ENCODE measurements at places on chromosomes 1 and 21.

DNA sequence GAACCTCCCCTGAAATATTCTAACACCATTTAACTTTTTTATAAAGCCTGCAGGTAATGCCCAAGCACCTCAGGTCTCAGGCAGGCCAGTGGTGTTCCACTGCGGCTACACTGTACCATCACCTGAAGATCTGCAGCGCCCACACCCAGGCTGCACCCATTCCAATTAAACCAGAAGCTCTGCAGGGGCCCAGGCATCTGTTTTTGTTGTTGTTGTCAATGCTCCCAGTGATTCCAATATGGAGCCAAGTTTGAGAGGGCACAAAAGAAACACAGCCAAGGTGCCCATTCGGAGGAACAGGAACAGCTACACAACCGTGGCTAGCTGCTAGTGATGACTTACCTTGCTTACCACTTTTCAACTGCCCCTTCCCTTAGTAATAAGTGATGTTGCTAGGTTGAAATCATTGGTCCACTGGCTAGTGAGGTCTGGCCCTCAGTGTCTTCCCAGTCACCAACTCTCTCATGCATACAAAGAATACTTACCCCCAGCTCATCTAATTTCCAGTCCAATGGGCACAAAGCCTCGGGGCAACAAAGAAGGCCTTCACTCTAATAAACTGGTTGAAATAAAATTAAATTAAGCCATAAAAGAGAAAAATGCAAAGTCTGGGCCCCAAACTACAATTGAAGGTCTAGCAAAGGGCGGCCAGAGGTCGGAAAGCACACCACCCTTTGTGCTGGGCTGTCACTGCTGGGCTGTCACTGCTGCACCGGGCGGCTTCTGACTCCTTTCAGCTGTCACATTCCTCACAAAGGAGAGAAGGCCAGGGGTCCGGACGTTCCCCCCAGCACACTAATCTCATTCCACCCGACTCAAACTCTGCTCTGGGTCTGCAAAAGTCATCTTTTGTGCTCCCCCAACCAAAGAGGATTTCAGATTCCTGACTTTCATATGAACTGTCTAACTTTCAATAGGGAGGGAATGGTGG lies 34.9 kb downstream of the SIPA1L2 start:
- DNase-seq = peak; percentile 48

- no peak for DNase-seq
Measured at GRCh38 chr1:92043621-92044020, 13.8 kb downstream of the EPHX4 start.

GRCh38 chr1:235295902-235296350 lies 32.1 kb downstream of the ARID4B start:
- no peak for DNase-seq

GRCh38 chr21:40797891-40798290 lies 49.1 kb downstream of the DSCAM start:
- no peak for DNase-seq

DNA sequence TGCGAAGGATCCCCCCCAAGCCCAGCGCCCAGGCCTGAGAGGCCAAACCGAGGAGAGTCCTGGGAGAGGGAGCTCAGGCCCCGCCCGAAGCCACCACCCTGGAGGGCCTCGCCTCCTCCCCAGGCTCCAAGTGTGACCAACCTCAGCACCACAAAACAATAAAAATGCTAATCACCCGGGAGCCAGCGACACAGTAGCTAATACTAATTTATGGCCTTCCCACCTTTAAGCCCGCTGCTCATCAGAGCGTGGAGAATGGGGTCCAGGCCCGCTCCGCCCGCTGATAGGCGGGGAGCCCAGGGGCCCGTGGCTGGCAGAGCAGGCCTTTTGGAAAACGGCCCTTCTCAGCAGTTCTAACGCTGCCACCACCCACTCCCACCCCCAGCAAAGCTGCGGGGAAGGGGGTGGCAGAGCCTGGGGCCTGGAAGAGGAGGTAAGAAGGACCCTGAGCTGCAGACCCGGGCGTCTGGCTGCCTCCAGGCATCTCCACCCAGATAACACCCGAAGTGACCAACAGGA lies 20.4 kb upstream of the TAS1R2 start:
- no peak for DNase-seq

- DNase-seq = no peak
Measured at GRCh38 chr1:111062624-111063023, 77.3 kb downstream of the DRAM2 start.

DNA sequence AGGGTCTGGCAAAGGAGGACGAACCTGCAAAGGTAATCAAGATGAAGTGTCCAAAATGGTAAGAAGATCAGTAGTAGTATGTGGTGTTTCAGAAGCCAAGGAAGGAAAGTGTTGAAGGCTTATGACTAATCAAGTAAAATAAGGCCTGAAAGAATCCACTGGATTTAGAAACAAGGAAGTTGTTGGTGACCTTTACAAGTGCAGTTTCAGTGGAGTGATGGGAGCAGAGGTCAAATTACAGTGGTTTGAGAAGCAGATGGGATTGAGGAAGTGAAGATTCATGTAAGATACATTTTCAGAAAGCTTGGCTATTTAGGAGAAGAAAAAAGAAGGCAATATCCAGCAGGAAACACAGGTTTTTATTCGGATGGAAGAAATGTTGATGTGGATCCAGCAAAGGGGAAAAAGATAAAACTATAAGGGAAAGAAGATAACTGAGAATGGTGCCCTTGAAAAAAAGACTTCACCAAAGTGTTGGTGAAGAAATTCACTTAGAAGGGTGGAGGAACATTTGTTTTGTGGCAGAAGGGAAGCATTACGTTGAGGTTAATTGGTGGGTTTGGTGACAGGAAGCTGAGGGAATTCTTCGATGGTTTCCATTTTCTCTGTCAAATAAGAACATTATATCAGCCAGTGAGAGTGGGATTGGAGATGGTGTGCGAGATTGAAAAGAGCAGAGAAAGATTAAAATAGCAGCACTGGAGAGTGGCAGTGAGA lies 2.1 kb downstream of the ARMH1 start:
- no peak for DNase-seq

DNA sequence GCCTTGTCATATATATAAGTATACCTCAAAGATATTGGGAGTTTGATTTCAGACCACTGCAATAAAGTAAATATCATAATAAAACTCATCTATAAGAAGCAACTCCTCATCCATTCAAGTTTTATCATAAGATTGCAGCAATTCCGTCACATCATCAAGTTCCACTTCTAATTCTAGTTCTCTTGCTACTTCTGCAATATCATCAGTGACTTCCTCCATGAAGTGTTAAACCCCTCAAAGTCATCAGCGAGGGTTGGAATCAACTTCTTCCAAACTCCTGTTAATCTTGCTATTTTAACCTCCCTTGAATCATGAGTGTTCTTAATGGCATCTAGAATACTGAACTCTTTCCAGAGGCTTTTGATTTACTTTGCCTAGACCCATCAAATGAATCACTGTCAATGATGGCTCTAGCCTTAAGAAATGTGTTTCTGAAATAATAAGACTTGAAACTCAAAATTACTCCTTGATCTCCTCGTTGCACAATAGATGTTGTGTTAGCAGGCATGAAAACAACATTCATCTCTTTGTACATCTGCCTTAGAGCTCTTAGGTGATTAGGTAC lies 88.3 kb downstream of the RPE65 start:
- DNase-seq = no peak

GRCh38 chr1:216936779-216937178 lies 213.6 kb upstream of the ESRRG start:
- DNase-seq = no peak

GRCh38 chr1:109906160-109906838 lies 4.3 kb upstream of the CSF1 start:
- no peak for DNase-seq

DNA sequence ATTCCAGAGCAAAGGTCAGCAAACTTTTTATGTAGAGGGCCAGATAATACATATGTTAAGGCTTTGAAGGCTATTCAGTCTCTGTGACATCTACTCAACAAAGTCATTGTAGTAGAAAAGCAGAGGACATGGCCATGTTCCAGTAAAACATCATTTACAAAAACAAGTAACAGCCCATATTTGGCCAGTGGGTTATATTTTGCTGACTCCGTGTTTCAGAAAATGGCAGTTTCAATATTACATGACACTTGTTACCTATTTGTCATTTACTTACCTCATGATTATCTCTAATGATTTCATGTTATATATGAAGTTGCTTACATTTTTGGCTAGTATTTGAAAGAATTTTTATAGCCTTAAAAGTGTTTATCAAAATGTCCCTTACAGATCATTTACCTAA lies 117.4 kb upstream of the B3GALT2 start:
- no peak for DNase-seq

- DNase-seq = no peak
Measured at GRCh38 chr1:87575528-87575927, 246.8 kb downstream of the LMO4 start.

DNA sequence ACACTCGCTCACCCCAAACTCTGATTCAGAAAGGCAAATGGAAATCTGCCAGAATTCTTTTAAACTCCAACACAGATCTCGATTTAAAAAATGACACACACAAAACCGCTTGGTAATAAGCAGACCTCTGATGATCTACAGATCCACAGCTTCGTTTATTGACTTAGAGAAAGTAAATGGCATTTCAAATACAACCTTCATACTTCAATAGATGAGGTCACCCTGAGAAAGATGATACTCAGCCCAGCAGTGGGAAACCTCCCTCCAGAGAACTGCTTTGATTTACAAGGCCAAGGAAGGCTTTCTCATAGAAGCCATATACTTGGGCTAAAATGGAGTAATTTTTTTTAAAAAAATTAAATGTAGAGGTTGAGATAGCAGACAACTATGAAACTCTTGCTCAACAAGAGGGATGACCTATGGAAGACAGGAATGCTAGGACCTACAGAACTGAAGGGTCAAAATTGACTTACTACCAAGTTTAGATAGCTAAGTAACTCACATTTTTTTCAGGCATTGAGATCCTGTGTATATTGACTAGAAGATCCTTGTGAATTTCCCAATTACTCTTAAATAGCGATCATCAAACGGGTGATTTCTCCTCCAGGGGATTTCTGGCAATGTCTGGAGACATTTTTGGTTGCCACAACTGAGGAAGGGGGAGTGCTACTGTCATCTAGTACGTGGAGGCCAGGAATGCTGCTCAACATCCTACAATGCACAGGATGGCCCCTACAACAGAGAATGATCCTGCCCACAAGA lies 143.9 kb downstream of the CLIC6 start:
- no peak for DNase-seq

- DNase-seq = no peak
Measured at GRCh38 chr1:21232044-21232443, 55.3 kb upstream of the EIF4G3 start.

DNA sequence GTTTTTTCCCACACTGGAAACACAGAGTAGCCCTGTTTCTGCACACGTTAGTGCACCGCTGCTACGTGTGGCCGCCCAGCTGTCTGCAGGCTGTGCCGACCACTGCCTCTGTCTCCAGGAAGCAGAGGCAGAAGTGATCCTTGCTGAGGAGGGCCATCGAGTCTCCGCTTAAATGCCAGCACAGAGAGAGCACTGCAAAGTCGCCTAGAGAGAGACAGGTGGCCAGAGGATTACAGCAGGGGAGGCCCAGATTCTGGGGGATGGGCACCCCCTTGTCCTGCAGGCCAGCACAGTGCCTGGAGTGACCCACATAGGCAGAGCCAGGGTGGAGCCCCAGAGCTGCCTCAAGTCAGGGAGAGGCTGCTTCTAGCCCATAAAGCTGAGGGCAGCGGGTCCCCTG lies 6.1 kb downstream of the TPRG1L start:
- no peak for DNase-seq

DNA sequence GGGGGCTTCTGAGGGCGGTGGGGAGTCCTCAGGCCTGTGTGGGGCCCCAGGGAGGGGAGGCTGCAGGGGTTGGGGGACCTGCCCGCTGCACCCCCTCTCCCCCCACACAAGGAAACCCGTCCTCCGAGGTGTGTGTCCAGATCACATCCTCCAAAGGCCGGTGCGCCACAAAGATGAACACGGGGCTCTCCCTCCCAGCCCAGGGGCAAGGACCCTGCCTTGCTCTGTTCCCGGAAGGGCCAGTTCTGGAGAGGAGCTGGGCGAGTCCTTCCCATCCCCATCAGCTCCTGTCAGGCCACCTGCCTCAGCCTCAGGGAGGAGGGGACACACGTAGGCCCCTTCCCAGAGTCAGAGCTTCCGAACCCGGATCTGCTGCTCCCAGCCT lies 2.5 kb upstream of the TTLL10 start:
- DNase-seq = no peak

- DNase-seq = peak; percentile 95
Measured at GRCh38 chr1:180154325-180155181, at the start of gene QSOX1. Gene QSOX1, plus strand, starts transcription at chr1:180154869. Its CDS starts 39 bp downstream, at chr1:180154908.

DNA sequence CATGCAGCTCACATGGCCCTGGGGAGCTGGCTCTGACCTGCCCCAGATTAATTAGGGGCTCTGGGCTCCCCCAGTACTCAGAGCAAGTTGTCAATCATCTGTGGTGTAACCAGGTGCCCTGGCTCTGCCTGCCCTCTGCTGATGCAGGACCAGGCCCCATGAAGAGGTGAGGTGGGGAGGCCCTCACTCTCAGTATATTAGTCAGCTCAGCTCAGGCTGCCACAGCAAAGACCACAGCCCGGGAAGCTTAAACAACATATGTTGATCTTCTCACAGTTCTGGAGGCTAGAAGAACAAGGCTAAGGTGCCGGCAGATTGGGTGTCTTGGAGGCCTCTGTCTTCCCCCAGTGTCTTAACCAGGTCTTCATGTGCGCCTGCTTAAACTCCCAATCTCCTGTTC lies 66.5 kb downstream of the FCRL5 start:
- DNase-seq = no peak

DNA sequence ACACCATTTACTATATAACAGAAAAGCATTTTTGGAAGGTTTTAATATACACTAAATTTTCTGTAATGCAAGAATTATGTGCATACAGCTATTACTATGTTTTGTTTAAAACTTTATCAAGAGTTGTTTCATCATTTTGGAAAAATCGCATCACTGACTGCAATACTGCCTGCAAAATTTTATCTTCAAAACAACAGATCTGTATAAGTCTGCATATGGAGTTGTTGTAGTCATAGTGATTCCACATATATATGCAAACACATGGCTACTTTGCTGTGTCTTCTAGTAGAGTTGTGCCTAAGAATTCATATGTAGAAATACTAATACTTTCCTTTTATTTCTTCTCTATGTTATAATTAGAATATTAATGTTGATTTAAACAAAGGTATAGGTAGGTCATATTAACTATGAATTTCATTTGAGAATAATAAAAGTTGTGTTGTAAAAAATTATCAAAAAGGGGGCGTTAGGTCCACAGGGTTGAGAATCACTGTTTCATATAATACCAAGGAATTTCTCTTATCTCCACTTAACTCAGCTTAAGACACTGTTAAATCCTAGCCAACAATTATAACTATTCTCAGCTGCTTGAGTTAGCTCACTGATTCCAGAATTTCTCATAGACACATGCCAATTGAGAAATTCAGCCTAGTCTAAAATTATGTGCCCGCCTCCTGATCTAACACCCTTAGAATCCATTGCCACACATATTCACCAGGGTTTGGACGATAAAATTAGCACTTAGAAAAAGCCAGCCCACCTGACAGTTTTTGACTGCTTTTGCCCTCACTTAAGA lies 22.9 kb upstream of the LAMC1 start:
- DNase-seq = no peak

GRCh38 chr1:78839704-78840277 lies 166.7 kb downstream of the ADGRL4 start:
- DNase-seq = no peak

GRCh38 chr1:111603979-111604378 lies 15.6 kb upstream of the RAP1A start:
- DNase-seq = no peak

GRCh38 chr1:116318897-116319296 lies 54.1 kb upstream of the ATP1A1 start:
- no peak for DNase-seq

- DNase-seq = no peak
Measured at GRCh38 chr21:26136671-26137070, 33.9 kb downstream of the APP start.
